ENCODE measurements at places on chromosomes 12 and 14.

- DNase-seq, result no peak
These were observed 3.6 kb downstream of the MGAT2 start for GRCh38 chr14:49623941-49624839.

- peak; percentile 51 for DNase-seq
These were observed 11.7 kb upstream of the INF2 start for GRCh38 chr14:104677512-104678332.

- DNase-seq, result no peak
These were observed 45.4 kb upstream of the NR2C1 start for GRCh38 chr12:95118788-95119179.

DNA sequence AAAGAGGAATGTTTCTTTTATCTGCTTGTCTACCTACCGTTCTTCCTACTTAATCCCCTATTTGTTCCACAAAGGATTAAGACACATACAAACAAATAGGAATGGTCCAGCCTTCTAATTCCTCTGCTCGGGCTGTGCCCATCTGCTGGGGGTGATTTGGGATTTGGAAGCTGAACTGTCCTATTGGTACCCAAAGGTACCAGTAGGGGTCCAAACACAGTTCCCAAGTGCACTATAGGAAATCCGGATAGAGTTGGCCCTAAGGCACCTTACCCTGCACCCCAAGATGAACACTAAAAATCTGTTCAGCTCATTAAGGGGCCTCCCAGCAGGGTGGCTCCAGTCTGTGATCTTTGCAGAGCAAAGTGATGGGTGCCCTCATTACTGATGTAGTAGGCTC is 566.9 kb downstream of the NRXN3 start:
- no peak for DNase-seq

DNA sequence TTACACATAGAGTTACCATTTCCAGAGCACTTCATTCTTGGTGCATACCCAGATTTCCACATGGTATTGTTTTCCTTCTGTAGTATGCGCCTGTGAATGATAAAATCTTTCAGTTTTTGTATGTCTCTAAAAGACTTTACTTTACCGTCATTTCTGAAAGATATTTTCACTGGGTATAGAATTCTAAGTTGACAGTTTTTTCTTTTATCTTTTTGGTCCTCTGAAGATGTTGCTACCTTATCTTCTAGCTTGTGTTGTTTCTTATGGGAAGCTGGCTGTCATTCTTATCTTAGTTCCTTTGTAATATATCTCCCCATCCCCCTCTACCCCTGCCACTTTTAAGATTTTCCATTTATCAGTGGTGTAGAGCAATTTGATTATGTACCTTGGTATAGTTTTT is 36.7 kb downstream of the PRMT8 start:
- no peak for DNase-seq

GRCh38 chr12:126093908-126094307 is 1028.7 kb downstream of the AACS start:
- DNase-seq, result no peak

- peak; percentile 84 for DNase-seq
These were observed 11.0 kb upstream of the FBXL14 start for GRCh38 chr12:1605129-1606020.

- no peak for DNase-seq
These were observed 2.3 kb upstream of the DIO2 start for GRCh38 chr14:80213602-80214001.

- DNase-seq, result peak; percentile 72
These were observed 110.1 kb upstream of the TMEM132D start for GRCh38 chr12:130013771-130014484.
